ENCODE measurements at places on chromosomes 12 and 14.

- no peak for DNase-seq
Observed at GRCh38 chr14:33510063-33510481, 440.8 kb downstream of the EGLN3 start.

GRCh38 chr12:128338386-128339125 is 71.6 kb downstream of the TMEM132C start:
- DNase-seq: no peak

- DNase-seq: peak; percentile 33
Observed at GRCh38 chr12:16062611-16063010, 151.5 kb downstream of the DERA start.

DNA sequence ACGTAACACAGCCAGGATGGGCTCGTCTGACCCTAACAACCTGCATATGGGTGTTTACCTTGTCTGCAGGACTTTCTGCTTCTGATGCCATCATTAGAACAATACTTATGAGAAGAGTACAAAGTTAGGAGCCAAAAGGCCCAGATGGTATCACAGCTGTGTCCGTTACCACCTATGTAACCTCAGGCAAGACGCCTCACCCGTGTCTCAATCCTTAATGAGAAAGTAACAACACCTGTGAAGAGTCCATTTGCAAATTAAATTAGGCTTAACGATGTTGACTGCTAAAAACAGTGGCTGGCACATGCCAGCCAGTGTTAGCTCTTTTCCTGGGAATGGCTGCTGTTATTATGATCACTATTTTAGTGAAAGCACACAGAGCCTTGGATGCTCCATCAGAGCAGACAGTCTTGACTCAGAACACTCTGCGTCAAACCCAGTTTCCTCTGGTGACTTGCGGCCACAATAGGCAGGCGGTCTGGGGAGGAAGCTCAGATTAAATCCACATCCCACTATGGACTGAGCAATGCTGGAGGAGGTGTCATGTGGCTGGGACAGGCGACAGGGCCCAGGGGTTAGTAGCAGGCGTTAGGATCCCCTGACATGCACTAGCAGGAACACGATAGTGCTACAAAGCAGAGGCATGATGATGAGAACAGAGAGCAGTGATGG is 125.3 kb downstream of the SLC15A4 start:
- DNase-seq: no peak

DNA sequence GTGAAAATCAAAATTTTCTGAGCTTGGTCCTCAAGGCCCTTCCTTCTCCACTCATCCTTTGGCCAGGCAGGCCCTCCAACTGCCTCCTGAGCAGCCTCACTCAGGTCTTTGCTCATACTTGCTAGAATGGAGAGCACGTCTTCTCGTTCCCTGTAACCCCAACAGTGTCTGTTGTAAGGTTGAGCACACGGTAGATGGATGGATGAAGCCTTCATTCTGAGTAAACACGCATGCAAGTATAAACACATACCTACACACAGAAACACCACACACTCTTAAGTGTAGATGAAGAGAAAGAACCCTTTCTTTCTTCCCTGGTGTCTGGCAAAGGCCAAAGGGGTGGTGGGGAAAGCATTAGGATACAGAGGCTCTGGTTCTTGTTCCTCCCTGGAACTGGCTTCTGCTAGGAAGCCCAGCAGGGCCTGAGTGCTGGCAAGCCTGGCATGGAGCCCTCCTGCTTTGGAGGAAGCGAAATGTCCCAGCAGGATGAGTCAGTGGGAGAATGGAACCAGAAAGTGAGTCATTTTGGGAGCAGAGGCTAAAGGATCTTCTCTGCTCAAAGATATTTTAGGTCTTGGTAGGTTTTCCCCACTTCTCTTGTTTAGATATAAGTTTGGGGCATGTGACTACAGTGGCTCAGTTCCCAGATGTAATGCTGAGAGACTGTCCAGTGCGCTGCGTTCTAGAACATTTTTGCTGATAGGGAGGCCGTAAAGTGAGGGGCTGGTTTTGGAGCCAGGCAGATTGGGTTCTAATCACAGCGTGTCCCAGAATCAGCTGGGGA is 127.4 kb downstream of the CACNA1C start:
- no peak for DNase-seq

GRCh38 chr12:120825337-120825736 is 78.8 kb downstream of the SPPL3 start:
- no peak for DNase-seq
